Stimulated activated naive CD4-positive, alpha-beta T cell treated with Interleukin-2 at 50 U/mL for 16 hours (primary cell): ENCODE measurements at places on chromosomes 5 and 9.
A peak's percentile ranks its signal among the peaks of the same experiment; 100 is the strongest.

DNA sequence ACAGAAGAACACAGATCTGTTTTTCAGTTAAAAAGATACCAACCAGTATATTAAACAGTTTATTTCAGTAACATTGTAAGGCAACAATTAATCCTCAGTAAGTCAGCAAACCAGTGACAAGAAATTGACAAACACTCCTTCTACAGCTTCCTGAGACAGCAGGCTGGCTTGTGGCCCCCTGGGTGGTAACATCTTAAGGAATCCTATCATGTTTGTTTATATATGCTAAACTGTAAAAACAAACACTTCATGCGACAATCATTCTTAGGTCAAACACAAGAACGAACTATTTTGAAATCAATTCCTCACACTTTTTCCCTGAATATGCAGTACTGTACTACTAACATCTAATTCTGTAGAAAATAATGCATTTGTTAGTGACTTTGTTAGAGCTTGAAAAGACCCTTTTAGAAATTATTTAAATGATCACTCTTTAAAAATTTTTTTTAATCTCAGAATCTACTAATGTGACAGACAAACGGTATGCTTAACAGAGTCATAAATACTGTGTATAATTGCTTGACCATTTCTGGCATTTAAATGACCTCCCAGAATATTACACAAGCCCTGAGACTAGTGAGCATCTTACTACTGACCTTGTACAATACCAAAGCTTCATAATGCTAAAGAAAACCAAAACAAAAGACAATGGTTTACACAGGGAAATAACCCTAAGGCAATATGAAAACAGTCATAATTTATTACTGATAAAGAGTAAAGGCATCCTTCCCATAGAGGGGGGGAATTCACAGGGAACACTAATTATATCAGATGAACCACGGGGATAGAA lies 48.2 kb downstream of the ERMP1 start:
- DNase-seq = no peak

GRCh38 chr9:112028242-112029221 lies 131.9 kb downstream of the UGCG start:
- DNase-seq = peak; percentile 33

DNA sequence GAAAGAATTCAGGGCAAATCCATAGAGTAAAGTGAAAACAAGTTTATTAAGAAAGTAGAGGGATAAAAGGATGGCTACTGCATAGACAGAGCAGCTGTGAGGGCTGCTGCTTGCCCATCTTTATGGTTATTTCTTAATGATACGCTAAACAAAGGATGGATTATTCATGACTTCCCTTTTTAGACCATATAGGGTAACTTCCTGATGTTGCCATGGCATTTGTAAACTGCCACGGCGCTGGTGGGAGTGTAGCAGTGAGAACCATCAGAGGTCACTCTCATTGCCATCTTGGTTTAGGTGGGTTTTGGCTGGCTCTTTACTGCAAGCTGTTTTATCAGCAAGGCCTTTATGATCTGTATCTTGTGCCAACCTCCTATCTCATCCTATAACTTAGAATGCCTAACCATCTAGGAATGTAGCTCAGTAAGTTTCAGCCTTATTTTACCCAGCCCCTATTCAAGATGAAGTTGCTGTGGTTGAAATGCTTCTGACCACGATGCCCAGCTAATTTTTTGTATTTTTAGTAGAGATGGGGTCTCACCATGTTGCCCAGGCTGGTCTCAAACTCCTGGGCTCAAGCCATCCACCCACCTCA lies 42.1 kb downstream of the RFK start:
- no peak for DNase-seq

GRCh38 chr5:55533521-55534435 lies 986 bp downstream of the PLPP1 start:
- no peak for DNase-seq

- DNase-seq = no peak
These were observed 107.6 kb downstream of the APBA1 start for GRCh38 chr9:69564557-69564956.

GRCh38 chr5:78497573-78498533 lies 137.4 kb downstream of the SCAMP1 start:
- DNase-seq = no peak

DNA sequence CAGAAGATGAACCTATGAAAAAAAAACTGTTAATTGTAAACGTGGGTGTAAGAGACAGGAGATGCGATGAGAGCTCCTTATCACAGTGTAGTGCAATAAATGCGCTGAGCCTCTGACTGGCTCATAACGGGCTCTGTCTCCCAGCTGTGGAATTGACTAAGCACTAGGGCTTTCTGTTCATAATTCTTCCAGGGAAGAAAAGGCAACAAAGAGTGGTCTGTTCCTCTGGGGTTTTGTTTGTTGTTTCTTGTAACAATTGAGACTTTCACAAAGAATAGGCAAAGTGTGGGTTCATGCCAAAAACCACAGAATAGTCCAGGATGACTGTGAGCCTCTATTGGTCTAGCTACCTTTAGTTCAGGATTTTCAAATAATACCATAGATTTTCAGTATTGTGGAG lies 39.4 kb downstream of the UBE2QL1 start:
- no peak for DNase-seq

- no peak for DNase-seq
These were observed 4.1 kb downstream of the IRF1 start for GRCh38 chr5:132486318-132487094.

DNA sequence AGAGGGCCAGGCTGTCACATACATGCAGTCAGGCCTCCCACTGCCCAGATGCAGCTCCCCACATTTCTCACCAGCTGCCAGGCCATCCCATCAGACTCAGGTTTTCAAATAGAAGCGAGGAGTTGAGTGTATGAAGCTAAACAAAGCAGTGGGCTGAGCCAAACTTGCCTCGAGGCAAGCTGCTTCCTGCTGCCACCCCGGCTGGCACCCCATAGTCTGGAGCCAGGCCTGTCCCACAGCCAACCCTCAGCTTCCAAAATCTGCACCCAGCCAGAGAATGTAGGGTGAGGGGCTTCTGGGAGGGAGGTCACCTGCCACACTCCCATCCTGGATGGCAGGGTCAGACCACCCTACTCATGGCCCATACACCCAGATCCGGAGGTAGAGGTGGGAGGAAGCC lies 22.3 kb upstream of the ALDH1B1 start:
- DNase-seq = no peak

- no peak for DNase-seq
These were observed 501.9 kb downstream of the KDM4C start for GRCh38 chr9:7259544-7260241.

DNA sequence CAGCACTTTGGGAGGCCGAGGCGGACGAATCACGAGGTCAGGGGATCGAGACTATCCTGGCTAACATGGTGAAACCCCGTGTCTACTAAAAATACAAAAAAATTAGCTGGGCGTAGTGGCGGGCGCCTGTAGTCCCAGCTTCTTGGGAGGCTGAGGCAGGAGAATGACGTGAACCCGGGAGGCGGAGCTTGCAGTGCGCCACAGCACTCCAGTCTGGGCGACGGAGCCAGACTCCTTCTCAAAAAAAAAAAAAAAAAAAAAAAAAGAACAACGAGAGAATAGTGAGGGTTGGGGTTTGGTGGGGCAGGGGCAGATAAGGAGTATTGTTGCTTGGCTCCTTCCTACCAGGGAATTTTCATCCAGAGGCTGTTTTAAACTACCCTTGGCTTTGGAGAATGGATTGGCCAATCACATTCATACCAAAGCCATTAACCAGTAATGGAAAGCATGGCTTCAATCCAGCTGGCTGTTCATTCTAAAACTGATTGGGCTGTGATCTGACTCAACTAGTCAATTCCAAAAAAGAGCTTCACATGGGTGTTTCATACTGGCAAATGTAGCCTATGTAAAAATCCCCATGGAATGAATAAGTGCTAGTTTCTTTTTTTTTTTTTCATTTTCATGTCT lies 64.4 kb downstream of the PLCXD3 start:
- DNase-seq = no peak

DNA sequence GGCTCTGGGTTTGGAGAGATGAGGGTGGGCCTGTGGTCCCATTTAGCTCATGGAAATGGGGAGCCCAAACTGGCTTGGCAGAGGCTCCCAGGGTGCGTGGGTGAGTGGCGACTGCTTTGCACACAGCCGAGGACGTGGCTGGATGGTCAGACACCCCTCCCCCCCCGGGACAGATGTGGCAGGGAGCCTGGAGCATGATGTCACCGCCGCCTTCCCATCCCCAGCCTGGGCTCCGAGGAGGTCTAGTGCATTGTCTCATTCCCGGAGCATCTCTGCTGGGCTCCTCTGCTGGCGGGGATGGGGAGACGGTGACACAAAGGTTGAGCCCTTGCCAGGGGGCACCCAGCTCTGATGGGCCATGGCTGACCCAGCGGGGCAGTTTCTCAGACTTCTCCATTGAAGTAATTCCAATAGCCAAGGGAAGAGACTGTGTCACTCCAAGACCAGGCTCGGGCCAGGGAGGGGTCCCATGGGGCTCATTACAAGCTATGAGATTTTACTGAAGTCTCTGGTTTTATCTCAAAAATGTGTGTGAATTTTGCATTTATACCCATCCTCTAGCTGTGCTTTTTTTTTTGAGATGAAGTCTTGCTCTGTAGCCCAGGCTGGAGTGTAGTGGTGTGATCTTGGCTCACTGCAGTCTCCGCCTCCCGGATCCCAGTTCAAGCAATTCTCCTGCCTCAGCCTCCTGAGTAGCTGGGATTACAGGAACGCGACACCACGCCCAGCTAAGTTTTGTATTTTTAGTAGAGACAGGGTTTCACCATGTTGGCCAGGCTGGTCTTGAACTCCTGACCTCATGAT lies 36.1 kb downstream of the HMCN2 start:
- DNase-seq = no peak

GRCh38 chr5:34026089-34026761 lies 16.8 kb downstream of the C1QTNF3 start:
- DNase-seq = no peak

- no peak for DNase-seq
These were observed 64.0 kb downstream of the ZNF618 start for GRCh38 chr9:113940077-113940476.

DNA sequence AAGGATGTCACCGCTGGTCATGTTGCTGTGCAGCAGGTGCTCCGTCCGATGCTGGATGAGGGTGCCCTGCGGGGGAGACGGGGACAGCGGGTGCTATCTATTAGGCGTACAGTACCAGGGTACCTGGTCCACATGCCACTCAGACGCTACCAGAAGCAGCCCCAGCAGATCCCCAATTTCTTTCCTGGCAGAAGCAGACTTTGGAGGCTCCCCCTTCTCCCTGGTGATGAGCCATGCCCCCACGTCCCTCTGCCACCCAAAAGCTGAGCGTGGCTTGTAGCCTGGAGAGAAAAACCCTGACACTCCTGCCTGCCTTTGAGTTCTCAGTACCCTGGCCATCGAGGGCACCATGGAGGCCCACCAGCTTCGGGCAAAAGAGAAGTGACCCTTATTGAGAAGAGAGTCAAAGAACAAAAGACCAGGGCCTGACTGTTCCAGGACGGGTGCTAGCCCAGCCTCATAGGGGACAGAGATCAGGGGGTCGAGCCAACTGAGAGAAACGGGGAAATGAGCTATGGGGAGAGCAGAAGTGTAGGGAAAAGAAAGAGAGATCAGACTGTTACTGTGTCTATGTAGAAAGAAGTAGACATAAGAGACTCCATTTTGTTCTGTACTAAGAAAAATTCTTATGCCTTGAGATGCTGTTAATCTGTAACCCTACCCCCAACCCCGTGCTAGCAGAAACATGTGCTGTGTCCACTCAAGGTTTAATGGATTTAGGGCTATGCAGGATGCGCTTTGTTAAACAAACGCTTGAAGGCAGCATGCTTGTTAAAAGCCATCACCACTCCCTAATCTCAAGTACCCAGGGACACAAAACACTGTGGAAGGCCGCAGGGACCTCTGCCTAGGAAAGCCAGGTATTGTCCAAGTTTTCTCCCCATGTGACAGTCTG lies 62.0 kb upstream of the ZNF354B start:
- no peak for DNase-seq

- DNase-seq = no peak
These were observed 34.0 kb upstream of the SPDL1 start for GRCh38 chr5:169549453-169550100.

DNA sequence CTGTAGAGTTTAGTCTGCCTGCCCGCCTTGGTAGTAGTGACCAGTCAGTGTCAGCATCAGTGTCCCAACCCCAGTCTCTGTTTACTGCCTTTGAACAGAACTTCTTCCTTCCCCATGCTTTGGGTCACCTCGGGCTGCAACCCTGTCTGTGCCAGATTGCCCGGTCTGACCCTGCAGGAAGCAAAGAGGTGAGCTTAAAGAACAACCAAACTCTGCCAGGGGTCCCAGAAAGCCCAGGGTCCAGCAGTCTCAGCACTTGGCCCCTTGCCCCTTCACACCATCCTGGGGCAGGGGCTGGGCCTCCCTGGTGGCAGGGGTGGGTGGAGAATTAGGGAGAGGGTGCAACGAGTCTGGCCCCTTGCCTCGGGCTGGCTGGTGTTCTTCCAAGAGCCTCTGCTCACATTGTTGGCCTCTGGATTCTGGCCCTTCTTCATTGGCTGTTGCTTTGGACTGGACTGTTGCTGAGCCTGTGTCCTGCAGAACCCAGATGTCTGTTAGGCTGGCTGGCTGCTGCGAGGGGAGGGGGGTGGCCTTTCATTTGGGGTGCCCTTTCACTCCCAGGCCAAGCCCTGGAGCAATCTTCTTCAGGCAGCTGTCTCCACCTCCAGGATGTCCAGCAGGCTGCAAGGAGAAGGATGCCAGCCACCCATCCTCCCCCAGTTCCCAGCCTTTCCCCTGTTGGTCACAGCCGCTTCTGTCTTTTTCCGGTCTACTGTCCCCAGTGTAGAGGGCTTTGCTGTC lies 51.2 kb downstream of the SAR1B start:
- DNase-seq = no peak

DNA sequence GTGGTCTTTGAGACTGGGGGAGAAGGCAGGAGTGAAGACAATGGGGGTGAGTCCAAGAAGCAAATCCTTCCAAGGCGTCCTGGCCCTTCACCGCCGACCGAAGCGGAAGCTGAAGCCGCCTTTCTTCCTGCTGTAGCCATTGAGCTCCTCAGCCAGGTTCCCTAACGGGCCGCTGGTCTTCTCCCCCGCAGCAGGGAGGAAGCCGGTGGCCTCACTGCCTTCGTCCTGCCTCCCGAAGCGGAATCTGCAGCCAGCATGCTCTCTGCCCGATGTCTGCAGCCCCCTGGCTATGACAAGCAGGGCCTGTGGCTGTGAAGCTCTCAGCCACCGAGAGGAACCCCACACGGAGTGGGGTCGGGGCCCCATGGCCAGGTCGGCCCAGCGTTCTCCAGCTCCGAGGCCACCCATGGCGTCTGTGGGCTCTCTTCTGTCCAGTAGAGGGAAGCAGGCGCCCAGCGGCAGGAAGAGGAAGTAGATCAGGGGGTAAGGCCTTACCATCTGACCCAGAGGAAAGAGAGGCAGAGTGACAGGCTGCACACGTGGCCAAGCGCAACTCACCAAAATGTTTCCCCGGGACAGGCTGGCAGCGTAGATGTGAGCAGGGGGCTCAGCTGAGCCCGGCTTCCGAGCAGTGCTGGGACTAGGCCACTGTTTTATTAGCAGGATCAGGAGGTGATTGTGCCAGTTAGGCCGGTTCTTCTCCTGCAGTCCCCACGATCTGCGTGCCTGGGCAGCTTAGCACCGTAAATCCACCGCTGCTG lies 3.1 kb downstream of the QRFP start:
- DNase-seq = no peak

GRCh38 chr5:14582797-14583137 lies 1.2 kb downstream of the OTULINL start:
- DNase-seq = no peak
